ENCODE measurements at places on chromosomes 5 and 9.

DNA sequence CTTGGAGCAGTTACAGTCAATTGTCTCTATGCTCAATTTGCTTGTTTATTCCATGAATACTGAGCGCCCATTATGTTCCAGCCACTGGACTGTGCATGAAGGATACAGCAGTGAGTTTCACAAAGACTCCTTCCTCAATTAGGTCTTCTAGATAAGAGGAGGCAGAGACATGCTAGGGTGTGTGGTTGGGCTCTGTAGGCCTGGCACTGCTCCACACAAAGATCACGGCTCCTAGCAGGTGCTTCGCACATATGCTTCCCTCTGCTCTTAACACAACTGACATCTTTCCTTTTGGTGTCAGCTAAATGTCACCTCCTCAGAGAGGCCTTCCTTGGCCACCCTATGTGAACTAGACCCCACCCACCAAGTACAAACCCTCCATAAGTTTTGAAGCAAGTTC lies 10.9 kb downstream of the IL12B start:
- no peak for DNase-seq

GRCh38 chr5:150224483-150225027 lies 34.7 kb downstream of the SLC6A7 start:
- no peak for DNase-seq

- no peak for DNase-seq
Observed at GRCh38 chr5:131672776-131673175, 37.7 kb upstream of the RAPGEF6 start.

DNA sequence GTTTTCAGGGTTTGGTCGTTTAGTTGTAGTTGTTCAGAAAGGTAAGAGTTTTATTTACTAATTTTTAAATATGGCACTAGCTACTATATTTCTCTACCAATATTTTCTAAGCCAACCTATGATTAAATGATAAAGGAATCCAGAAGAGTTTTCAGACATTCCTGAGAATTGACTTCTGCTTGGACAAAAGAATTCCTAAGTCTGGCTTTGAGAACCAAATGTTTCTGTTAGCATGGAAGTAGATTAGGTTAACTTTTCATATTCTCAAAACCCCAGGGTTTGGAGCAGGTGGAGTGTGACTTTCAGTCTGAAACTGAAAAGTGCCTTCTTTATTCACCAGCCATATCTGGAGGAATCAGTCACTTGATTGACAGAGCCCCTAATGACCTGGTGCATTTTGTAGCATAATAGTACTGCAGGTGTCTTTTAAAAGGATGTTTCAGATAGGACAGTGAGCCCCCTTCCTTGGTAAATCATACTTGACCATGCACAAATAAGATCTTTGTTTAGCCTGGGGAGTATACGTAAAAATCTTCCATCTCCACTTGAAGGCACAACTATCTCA lies 457.0 kb upstream of the ZNF462 start:
- DNase-seq = no peak

GRCh38 chr9:102456562-102456961 lies 538.6 kb upstream of the CYLC2 start:
- DNase-seq = no peak

DNA sequence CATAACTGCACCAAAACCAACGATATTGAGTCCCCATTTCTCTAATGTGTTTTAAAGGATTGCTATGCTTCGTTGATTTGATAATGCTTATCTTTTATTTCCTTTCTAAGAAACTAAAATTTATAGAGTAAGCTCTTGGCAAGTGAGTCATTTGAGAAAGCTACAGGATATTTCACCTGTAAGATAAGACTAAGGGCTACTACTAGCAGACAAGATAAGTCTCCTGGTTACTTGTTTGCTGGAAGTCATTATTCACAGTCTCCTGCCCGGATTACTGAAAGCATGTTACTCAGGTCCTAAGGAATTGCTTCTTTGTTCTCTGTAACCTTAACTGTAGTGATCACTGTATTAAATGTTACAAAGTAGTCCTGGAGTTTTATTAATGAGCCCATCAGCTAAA lies 315.9 kb upstream of the RASA1 start:
- DNase-seq = no peak

- DNase-seq = no peak
Observed at GRCh38 chr5:170449232-170449631, 54.6 kb upstream of the KCNIP1 start.

All from Panc1 (cell line).